Parietal lobe (tissue), 2 donors: ENCODE measurements at places on chromosomes 13 and 19. TPM values are rescaled to one million over a fixed set of nuclear protein-coding genes. Genes with fewer than 3 reads are reported as not detected.

KIR2DL4 gene
- not detected for total RNA-seq

C19orf38 gene
- total RNA-seq: 0.63 TPM

FGF21 gene
- not detected for total RNA-seq

VSTM2B gene
- 18.8 TPM for total RNA-seq

KLK15 gene
- not detected for total RNA-seq

ACTMAP gene
- total RNA-seq: 0.94 TPM

ZNF221 gene
- 41.0 TPM for total RNA-seq

CERS1 gene
- 25.7 TPM for total RNA-seq

OR7C1 gene
- total RNA-seq: not detected

C5AR2 gene
- under 0.01 TPM for total RNA-seq

TEX30 gene
- total RNA-seq: 7.5 TPM

ZNF527 gene
- 32.9 TPM for total RNA-seq

TUBB4A gene
- total RNA-seq: 215 TPM

DZIP1 gene
- 67.3 TPM for total RNA-seq

ZNF418 gene
- 65.7 TPM for total RNA-seq

SLC25A41 gene
- total RNA-seq: 0.63 TPM

ZNF728 gene
- 0.31 TPM for total RNA-seq

ELANE gene
- not detected for total RNA-seq

AMER2 gene
- 153 TPM for total RNA-seq

DGKH gene
- total RNA-seq: 26.6 TPM

MRPS12 gene
- 13.1 TPM for total RNA-seq

ATP4A gene
- total RNA-seq: not detected

PSG5 gene
- not detected for total RNA-seq

WDR83 gene
- 14.4 TPM for total RNA-seq

ZNF723 gene
- not detected for total RNA-seq

GPR18 gene
- total RNA-seq: not detected

METTL21C gene
- not detected for total RNA-seq

TMEM255B gene
- total RNA-seq: 0.31 TPM

ACP7 gene
- total RNA-seq: not detected

CD37 gene
- total RNA-seq: 0.94 TPM

TECR gene
- total RNA-seq: 14.7 TPM

C13orf42 gene
- not detected for total RNA-seq

NCLN gene
- total RNA-seq: 18.2 TPM

SLC46A3 gene
- total RNA-seq: 2.8 TPM

SIGLECL1 gene
- total RNA-seq: not detected

TEAD2 gene
- 9.4 TPM for total RNA-seq

ZNF491 gene
- total RNA-seq: 18.5 TPM

GTPBP3 gene
- 18.8 TPM for total RNA-seq

SLC7A9 gene
- 4.4 TPM for total RNA-seq
